T-helper 2 cell treated with Interferon-gamma antibody and Interleukin-4, amounts not matched to agents 5 μg/mL and 100 μg/mL, for 36 hours (primary cell): ENCODE measurements at places on chromosomes 3 and 15.

DNA sequence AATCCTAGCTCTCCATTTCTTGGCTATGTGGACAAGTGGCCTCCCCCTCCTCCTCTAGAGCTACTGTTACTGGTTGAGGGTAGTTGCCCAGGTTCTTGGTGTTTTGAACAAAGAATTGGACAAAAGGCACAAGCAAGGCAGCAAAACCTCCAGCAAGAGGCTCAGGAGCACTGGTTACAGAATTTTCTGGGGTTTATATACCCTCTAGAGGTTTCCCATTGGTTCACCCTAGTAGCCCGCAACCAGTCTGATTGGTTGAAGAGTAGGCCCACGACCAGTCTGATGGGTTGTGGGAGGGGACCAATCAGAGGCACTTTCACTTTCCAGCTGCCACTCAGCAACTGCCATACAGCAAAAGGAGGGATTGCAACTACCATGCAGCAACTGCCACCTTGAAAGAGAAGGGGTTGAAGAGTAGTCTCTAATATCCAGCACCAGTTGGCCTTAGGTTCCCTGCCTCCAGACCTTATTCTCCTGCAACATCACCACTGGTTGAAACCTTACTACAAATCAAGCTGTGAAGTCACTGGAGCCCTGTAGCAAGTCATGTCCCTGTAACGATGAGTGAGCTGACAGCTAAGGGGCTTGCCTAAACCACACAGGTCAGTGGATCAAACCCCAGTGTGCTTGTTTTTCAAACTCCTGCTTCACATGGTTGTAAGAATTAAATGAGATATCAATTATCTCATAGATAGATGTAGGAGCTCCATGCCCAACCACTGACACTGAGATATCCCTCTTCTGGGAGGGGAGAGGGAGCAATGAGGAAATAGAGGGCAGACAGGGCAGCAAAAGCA is 2.9 kb upstream of the C15orf39 start:
- DNase-seq, result peak; percentile 76

GRCh38 chr15:78921940-78922339 is 22.9 kb downstream of the CTSH start:
- DNase-seq, result no peak

GRCh38 chr3:88057630-88058305 is 1.0 kb downstream of the CGGBP1 start:
- DNase-seq, result no peak

GRCh38 chr3:69236812-69237707 is 114.7 kb upstream of the LMOD3 start:
- DNase-seq, result no peak

GRCh38 chr3:4813909-4814304 is 165.3 kb upstream of the BHLHE40 start:
- DNase-seq, result no peak

- DNase-seq, result no peak
These were observed 47.9 kb upstream of the CCDC80 start for GRCh38 chr3:112688819-112689218.
